ENCODE measurements at places on chromosomes 5 and 9.

DNA sequence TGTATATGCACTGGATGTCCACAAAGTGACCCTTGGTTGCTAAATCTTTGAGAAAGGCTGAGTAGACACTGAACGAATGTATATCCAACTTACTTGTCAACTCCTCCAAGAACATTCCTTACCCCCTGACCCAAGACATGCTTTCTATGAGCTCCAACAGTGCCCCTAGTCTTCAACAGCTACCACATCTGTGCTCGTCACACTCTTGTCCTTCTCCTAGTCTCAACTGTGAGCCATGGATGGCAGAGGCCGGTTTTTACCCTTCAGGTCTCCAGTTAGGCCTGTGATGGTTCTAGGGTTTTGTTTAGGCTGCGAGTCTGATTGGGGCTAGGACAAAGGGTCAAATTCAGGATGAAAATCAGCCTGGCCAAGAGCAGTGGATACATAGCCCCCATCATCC lies 19.0 kb upstream of the GPX3 start:
- DNase-seq = no peak

- no peak for DNase-seq
These were observed 205.4 kb upstream of the ITGA1 start for GRCh38 chr5:52582313-52582712.

DNA sequence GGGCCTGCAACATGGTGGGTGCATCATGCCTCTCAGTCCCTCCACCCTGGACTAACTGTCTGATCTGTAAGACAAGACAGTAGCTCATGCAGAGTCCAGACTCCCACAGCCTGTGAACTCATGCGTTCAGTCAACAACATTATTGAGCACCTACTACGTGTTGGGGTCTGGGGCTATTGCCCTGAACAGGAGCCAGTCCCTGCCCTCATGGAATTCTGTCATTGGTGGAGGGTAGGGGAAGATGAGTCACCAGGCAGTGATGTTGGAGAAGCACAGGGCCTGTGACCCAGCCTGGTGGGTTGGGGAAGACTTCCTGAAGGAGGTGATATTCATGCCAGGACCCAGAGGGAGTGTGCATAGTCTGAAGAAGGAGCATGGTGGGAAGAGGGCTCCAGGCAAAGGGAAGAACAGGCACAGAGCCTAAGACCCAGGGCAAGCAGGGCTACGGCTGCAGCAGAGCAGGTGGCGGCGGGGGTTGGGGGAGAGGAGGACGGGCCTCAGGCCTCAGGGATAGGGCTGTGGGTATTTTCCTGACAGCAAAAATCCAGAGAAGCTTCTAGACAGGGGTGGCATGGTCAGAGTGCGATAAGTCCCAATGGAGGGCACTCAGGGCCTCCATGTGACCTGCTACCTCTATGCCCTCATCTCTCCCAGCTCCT lies 26.7 kb upstream of the PSD2 start:
- no peak for DNase-seq

- no peak for DNase-seq
These were observed 1465.1 kb upstream of the C9orf72 start for GRCh38 chr9:29038332-29038731.

DNA sequence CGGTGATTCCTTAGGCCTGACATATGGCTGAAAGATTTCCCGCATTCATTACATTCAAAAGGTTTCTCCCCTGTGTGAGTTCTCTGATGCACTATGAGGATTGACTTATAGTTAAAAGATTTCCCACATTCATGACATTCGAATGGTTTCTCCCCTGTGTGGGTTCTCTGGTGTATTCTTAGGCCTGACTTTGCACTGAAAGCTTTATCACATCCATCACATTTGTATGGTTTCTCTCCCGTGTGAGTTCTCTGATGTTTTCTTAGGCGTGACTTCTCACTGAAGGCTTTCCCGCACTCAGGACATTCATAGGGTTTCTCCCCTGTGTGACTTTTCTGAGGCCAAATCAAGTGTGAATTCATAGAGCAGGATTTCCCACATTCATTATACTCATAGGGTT lies 35.8 kb downstream of the ZNF782 start:
- no peak for DNase-seq

Measured in amygdala (tissue), 56 donors.